Small intestine (tissue), 16 donors: ENCODE measurements at places on chromosomes 1 and 21. TPM values are rescaled to one million over a fixed set of nuclear protein-coding genes. Genes with fewer than 3 reads are reported as not detected.
A peak's percentile ranks its signal among the peaks of the same experiment; 100 is the strongest.

GRCh38 chr1:14495381-14495780 is 103.1 kb upstream of the KAZN start:
- no peaks in the 10 kb centered on the region for H3K4me1 ChIP-seq
- H3K27ac ChIP-seq, result no peak overlapping the region
- no peak overlapping the region for H3K4me3 ChIP-seq

- no peaks in the 10 kb centered on the region for H3K27me3 ChIP-seq
- no peak overlapping the region for H3K4me3 ChIP-seq
- H3K27ac ChIP-seq, result peak overlapping the region; percentile 52
- H3K36me3 ChIP-seq, result no peaks in the 10 kb centered on the region
- DNase-seq, result peak; percentile 65
Measured at GRCh38 chr1:28417441-28417922, 47.9 kb downstream of the PHACTR4 start.

DNA sequence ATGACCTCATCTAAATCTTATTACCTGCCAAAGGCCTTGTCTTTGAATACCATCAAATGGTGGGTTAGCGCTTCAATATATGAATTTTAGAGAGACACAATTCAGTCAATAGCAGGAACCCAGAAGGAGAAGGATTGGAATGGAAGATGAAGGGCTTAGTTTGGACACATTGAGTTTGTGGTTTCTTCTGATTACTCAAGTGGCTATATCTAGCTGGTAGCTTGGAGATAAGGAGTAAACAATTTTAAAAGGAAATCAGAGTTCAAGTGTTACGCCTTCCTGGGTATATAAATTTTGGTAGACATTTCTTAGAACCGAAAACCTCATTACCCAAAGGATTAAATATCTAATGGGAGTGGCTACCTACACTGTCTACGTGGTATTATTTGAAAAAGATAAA is 80.2 kb downstream of the RGS2 start:
- no peaks in the 10 kb centered on the region for H3K36me3 ChIP-seq
- H3K4me1 ChIP-seq, result no peaks in the 10 kb centered on the region
- no peak overlapping the region for H3K27ac ChIP-seq
- H3K27me3 ChIP-seq, result no peaks in the 10 kb centered on the region
- no peak for DNase-seq

TFF1 gene
- 144 TPM for polyA plus RNA-seq

DNA sequence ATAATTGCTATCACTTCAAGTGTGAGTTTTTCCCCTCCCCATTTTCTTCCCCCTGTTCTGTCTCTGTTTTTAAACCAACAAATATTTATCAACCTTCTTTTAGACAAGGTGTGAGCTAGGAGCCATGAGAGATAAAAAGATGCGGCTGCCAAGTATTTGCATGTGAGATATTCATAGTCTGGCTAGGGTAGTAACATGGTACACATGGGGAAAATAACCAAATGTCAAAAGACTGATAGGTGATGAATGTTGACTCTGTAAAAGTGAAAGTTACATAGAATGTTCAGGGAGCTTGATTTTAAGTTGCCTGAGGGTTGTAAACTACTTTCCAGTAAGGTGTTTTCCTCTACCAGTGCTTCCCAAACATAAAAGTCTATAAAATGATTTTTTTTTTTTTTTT is 25.4 kb upstream of the SRP9 start:
- no peak for DNase-seq
- H3K27ac ChIP-seq, result no peak overlapping the region
- H3K4me1 ChIP-seq, result peaks cover 15% of the 10 kb centered on the region

CLDN17 gene
- polyA plus RNA-seq, result not detected

- H3K4me1 ChIP-seq, result no peaks in the 10 kb centered on the region
- H3K4me3 ChIP-seq, result no peak overlapping the region
- H3K27ac ChIP-seq, result no peak overlapping the region
- H3K27me3 ChIP-seq, result no peaks in the 10 kb centered on the region
- DNase-seq, result no peak
Measured at GRCh38 chr1:12711536-12711935, 4.4 kb upstream of the AADACL3 start.

THEM5 gene
- not detected for polyA plus RNA-seq

- H3K27ac ChIP-seq, result no peak overlapping the region
- H3K27me3 ChIP-seq, result no peaks in the 10 kb centered on the region
- no peak overlapping the region for H3K4me3 ChIP-seq
- H3K36me3 ChIP-seq, result no peaks in the 10 kb centered on the region
Measured at GRCh38 chr1:43774359-43774758, 67.0 kb downstream of the ST3GAL3 start.

- no peak overlapping the region for H3K27ac ChIP-seq
- H3K4me1 ChIP-seq, result no peaks in the 10 kb centered on the region
- H3K27me3 ChIP-seq, result no peaks in the 10 kb centered on the region
- no peak for DNase-seq
Measured at GRCh38 chr1:185956881-185957280, 222.7 kb downstream of the HMCN1 start.

NCF2 gene
- 3.2 TPM for polyA plus RNA-seq

- H3K4me3 ChIP-seq, result no peak overlapping the region
- no peak overlapping the region for H3K27ac ChIP-seq
- no peaks in the 10 kb centered on the region for H3K27me3 ChIP-seq
- no peaks in the 10 kb centered on the region for H3K36me3 ChIP-seq
Measured at GRCh38 chr1:196372896-196373536, 235.2 kb downstream of the KCNT2 start.

GRCh38 chr1:28199328-28200233 is 23.1 kb upstream of the PTAFR start:
- no peaks in the 10 kb centered on the region for H3K27me3 ChIP-seq
- peaks cover 18% of the 10 kb centered on the region for H3K36me3 ChIP-seq
- peak overlapping the region; percentile 8 for H3K27ac ChIP-seq
- peaks cover 4% of the 10 kb centered on the region for H3K4me1 ChIP-seq

DNA sequence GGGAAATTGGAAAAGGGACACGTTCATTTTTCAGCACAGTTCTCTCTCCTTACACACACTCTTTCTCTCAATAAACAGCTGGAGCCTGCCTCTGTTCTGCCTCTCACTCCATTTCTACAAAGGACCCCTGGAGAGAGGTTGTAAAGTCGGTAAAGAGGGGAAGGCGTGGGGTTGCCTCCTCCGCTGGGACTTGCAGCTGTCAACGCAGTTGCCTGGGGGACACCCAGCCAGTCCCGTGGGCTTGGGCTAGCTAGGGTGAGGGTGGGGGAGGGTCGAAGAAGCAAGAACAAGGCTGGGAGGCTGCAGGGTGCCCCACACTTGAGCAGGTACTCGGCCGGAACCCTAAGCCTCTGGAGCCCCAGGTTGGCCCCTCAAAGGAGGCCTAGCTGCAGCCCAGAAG is 27.6 kb downstream of the C1orf216 start:
- H3K27ac ChIP-seq, result no peak overlapping the region
- H3K4me1 ChIP-seq, result no peaks in the 10 kb centered on the region
- DNase-seq, result no peak

DNA sequence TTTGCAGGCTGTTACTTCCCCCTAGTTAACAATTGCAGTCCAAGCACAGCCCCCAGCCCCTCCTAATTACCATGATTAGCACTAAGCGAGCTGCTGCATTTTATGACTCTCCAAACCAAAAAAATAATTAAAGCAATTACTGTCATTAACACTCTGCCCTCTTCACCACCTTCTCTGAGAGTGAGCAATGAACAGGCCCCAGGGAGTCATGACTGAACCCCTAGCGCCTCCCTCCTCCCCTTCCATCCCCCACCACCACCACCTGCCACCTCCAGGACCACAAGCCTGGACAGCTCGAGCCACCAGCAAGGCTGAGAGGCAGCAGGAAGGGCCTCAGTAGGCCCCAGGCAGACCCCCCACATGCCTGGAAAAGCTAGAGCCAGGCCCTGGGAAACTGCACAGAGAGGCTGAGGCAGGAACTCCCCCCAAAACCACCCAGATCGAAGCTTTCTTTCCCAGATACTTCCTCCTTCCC is 35.5 kb upstream of the ZC3H12A start:
- no peaks in the 10 kb centered on the region for H3K36me3 ChIP-seq
- no peaks in the 10 kb centered on the region for H3K4me1 ChIP-seq
- no peaks in the 10 kb centered on the region for H3K27me3 ChIP-seq

NOS1AP gene
- 1.8 TPM for polyA plus RNA-seq

GRCh38 chr1:31652891-31653499 is 8.3 kb upstream of the PEF1 start:
- H3K27me3 ChIP-seq, result no peaks in the 10 kb centered on the region
- no peaks in the 10 kb centered on the region for H3K36me3 ChIP-seq
- H3K4me3 ChIP-seq, result no peak overlapping the region
- H3K27ac ChIP-seq, result no peak overlapping the region
- DNase-seq, result no peak

DNA sequence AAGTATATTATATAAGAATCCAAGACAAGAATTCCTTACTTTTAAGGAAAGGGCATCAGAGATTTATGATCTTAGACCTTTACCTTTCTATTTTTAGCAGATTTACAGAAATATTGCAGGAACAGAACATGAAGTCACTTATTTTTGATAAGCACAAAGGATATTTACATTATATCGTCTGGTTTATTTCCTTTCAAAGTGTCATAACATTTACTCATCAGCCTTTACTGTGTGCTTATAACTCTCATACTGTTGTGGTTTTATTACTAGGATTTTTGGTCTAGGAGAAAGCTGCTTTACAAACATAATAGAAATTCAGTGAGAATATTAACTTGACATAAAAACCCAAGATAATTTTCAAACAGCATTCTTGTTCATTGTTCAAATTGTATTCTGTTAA is 47.6 kb downstream of the APP start:
- no peak for DNase-seq
- H3K4me1 ChIP-seq, result peaks cover 8% of the 10 kb centered on the region
